Mononuclear cell (primary cell): ENCODE measurements at places on chromosomes 4 and X. TPM values are rescaled to one million over a fixed set of nuclear protein-coding genes. Genes with fewer than 3 reads are reported as not detected.

The KLB gene
- under 0.01 TPM for total RNA-seq

The RAB40A gene
- not detected for total RNA-seq

The SSX4B gene
- not detected for total RNA-seq

The GPRASP2 gene
- 1.8 TPM for total RNA-seq

The CENPVL2 gene
- total RNA-seq, result not detected

The GRIA2 gene
- total RNA-seq, result not detected

The RPS6KA6 gene
- 0.21 TPM for total RNA-seq

The CXCL1 gene
- 9.3 TPM for total RNA-seq

The ZNF711 gene
- total RNA-seq, result 3.7 TPM

The SAGE1 gene
- not detected for total RNA-seq

The SLC6A8 gene
- total RNA-seq, result 0.94 TPM

The CCKAR gene
- total RNA-seq, result not detected

The MAGEA9B gene
- not detected for total RNA-seq

The GPRASP1 gene
- total RNA-seq, result 23.3 TPM

The L1CAM gene
- 0.52 TPM for total RNA-seq

The TCP11X2 gene
- total RNA-seq, result not detected

The F8A3 gene
- 1.5 TPM for total RNA-seq
